ENCODE measurements at places on chromosomes 6 and 20. TPM values are rescaled to one million over a fixed set of nuclear protein-coding genes. Genes with fewer than 3 reads are reported as not detected.

DNA sequence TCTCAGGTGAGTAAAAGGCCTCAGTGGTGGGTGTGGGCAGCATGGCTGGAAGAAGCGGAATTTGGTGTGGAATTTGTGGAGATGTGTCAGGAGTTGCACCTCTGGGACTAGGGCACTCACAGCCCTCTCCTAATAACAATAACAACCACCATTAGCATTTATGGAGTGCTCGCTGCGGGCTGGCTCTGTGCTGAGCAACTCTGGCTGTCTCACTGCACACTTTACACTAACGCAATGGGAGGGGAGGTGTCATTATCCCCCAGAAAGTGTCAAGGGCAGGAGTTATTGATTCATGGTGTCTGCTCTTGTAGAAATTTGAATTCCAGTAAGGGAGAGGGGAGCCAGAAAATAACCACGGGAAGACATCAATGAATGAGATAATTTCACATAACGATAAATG, 22.7 kb upstream of the SCRT2 start:
- DNase-seq: no peak

GRCh38 chr6:164252291-164252690, 837.8 kb downstream of the QKI start:
- DNase-seq: no peak

DNA sequence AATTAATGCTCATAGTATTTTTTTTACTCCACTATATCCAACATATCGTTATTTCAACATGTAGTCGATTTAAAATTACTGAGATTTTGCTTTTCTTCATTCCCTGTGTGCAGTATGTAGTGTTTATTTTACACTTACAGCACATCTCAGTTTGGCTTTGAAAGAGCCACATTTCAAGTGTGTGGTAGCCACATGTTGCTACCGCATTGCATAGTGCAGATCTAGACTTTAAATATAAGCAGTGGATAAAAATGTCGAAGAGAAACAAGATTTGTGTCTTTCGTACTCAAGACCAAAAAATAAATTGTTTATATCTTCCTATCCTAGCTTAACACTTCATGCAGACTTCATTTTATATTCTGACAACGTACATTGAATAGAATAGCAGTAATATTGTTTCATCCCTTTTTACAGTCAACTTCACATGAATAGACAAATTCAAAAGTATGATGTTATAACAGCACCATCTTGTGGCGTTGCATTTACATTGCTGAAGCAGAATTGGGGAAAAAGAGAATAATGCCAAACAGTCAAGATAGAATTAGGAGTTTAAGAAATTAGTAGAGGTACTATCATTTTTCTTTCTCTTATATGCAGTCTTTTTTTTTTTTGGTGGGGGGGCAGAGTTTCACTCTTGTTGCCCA, 29.9 kb downstream of the FBXO5 start:
- no peak for DNase-seq

GRCh38 chr6:159077123-159077522, 32.3 kb upstream of the TAGAP start:
- no peak for DNase-seq

DNA sequence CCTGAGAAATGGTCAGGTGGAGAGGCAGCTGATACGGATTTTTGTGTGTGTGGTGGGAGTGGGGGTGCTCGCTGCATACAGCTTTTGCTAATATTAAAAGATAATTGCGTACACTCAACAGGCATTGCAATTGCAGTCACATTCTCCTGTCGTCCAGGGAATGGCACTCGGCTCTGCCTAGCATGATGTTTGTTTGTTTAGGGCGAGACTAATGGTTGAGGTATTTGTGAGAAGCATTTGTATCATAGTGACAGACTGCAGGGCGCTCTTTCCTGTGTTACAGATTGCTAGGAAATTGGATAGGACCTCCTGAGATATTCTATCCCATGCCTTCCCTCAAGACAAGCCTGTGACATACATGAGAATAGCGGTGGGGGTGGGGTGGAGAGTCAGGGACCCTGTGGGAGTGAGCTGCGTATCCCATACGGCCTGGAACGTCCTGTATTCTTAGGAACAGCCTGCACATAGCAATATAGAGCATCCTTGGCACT, 207.4 kb downstream of the SOX4 start:
- DNase-seq: no peak

DNA sequence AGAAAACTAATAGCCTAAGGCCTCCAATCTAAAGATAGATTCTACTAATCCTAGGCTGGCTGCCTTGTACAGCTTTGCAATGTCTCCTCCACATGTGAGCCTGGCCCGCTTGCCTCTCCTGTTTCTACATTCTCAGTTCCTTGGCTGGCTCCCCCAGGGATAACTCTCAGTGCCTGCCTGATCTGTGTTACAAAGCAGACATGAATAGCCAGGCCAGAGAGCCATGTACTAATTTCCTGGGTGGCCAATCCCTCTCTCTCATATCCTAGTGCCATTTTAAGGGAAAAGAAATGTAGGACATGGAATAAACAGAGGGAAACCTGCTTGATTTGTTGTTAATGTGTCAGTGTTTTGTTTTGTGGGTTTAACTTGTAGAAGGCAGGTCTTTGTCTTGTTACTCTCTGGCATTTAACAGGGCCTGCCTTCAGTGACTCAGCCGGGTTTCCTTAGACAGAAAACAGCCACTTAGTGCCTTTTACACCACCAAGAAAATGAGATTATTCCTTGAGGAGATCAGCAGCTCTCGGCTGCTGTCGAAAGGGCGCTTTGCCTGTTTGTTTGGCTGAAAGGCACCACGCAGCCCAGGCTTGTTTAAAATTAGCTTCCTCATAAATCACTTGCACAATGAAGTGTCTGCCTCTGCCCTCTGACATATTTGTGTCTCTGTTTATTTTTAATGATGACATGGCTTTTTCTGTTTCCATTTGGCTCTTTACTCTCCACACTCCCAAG, 702.7 kb downstream of the MAFB start:
- no peak for DNase-seq

Gene NKX2-4
- total RNA-seq: not detected

Gene ENPP4
- 24.6 TPM for total RNA-seq

Gene TNXB
- 45.4 TPM for total RNA-seq

DNA sequence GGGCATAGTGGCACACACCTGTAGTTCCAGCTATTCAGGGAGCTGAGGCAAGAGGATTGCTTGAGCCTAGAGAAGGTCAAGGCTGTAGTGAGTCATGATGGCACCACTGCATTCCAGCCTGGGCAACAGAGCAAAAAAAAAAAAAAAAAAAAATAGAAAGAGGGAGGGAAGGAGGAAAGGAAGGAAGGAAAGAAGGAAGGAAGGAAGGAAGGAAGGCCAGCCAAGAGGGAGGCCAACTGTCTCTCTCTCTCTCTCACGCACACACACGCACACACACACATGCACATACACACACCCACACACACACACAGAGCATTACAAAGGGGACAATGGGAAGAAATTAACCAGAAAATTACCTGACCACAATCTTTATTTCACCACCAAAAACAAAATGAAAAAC, 50.6 kb upstream of the COL9A1 start:
- DNase-seq: no peak

Gene ZBTB46
- total RNA-seq: 0.58 TPM

DNA sequence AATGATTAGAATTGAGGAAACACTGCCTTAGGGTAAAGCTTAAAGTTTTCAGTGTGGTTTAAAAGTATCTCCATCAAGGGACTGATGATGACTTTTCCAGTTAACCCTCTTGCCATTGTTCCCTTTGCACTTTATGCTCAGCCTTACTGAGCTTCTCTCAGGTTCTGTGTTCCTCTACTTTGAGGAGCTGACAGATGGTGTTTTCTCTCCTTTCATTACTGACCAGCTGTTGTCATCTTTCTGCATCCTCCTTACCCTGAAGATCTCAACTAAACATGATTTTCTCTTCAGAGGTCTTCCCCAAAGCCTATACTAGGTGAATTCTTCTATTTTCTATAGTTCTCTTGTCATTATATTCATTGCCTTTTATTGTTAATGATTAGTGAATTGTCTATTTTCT, 475.6 kb upstream of the SYNCRIP start:
- no peak for DNase-seq

Measured in stomach (tissue), 19 donors.